ENCODE measurements at places on chromosomes 5 and 9.

- DNase-seq: no peak
Measured at GRCh38 chr9:135785013-135785575, 83.1 kb downstream of the KCNT1 start.

GRCh38 chr9:19554529-19554928, 145.7 kb downstream of the ACER2 start:
- no peak for DNase-seq

GRCh38 chr5:154506049-154506715, 28.2 kb upstream of the HAND1 start:
- no peak for DNase-seq

GRCh38 chr9:82777366-82777765, 285.6 kb downstream of the RASEF start:
- no peak for DNase-seq

DNA sequence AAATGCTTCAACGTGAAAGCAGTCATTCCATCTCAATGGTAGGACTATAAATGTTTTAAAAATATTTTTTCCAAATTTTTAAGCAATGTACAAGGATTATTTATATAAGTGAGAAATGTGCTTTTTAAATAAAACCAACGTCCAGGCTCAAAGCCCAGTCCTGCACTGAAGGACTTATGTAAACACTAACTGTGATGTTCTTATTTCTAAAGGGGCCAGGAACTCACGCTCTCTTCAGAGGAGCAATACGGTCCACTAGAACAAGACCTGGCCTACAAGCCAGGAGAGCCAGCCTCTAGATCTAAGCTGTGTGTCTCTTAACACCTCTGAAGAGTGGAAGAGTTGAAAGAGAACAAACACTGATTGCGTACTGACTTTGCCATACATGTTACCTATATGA, 12.1 kb downstream of the TTLL11 start:
- DNase-seq: no peak

- DNase-seq: no peak
Measured at GRCh38 chr5:81234801-81235200, 1.7 kb downstream of the CKMT2 start.

DNA sequence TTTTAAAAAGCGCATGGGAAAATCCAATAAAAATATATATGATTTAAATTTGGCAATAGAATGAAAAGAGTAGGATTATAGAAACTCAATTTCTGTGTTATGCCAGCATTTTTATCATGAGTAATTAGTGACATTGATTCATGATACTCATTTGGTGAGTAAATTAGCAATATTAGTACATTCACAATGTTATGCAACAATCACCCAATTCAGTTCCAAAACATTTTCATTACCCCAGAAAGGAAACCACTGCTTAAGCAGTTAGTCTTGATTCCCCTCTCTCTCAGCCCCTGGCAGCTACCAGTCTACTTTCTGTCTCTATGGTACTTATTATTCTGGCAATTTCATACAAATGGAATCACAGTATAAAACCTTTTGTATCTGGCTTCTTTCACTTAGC, 27.0 kb downstream of the OSMR start:
- no peak for DNase-seq

DNA sequence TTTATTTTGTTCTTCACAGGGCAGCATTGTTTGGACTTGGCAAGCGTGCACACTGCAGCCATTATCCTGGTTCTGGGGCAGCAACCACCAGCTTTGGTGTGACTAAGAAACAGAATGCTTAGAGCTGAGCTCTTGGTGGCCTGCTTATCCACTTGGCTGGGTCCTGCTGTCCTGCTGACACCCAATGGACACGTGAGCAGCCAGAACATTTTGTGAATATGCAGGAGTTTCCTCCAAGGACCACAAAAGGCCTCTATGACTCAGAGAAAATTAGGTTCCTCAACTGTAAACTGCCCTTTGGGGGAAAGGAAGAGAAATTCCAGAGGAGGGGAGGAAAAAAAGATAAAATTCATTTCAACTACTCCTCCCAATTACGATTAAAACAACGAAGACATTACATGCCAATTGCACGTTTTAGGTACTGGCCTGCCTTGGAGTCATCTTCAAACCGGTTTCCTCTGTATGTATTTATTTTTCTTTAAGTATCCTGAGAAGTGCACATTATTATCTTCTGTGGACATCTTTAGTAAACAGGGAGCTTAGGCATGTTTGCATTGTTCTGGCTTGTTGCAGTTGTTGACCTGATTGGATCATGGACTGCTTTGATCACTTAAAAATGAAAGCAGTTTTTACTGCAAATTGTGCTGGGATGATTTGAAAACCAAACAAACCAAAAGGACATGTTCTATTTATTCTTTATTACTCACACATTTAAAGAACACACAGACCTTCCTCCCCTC, 82.3 kb upstream of the TLE4 start:
- DNase-seq: no peak

- DNase-seq: no peak
Measured at GRCh38 chr5:170849374-170849773, 12.4 kb upstream of the RANBP17 start.

DNA sequence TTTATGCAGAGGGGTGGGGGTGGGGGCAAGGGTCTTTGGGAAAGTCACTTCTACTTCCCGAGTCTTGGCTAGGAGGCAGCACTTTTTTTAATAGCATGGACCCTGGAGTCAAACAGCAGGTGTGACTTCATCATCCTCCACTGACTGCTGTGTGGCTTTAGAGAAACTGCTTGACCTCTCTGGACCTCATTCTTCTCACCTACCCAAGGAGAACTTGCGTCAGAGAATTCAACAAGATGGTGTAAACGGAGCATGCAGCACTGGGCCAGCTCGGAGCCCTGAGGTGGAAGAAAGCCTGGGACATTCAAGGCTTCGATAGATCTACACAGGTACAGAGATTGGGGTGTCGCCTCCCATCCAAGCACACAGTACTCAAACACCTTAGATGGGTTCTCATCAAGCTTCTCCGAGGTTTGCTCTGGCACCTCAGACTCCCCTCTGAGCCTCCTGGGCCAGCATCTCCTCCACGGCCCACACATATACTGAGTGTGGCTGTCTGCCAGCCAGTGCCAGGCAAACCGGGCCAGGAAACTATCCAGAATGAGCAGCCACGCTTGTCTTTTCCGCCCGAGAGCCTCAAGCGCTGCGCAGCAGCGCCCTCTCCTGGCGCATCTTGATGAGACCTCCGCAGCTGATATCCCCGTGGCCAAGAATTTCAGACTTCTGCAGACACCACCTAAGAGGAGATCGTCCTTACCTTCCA, 4.6 kb upstream of the SLC25A48 start:
- DNase-seq: no peak

GRCh38 chr9:5876026-5876425, 14.7 kb upstream of the MLANA start:
- DNase-seq: no peak

DNA sequence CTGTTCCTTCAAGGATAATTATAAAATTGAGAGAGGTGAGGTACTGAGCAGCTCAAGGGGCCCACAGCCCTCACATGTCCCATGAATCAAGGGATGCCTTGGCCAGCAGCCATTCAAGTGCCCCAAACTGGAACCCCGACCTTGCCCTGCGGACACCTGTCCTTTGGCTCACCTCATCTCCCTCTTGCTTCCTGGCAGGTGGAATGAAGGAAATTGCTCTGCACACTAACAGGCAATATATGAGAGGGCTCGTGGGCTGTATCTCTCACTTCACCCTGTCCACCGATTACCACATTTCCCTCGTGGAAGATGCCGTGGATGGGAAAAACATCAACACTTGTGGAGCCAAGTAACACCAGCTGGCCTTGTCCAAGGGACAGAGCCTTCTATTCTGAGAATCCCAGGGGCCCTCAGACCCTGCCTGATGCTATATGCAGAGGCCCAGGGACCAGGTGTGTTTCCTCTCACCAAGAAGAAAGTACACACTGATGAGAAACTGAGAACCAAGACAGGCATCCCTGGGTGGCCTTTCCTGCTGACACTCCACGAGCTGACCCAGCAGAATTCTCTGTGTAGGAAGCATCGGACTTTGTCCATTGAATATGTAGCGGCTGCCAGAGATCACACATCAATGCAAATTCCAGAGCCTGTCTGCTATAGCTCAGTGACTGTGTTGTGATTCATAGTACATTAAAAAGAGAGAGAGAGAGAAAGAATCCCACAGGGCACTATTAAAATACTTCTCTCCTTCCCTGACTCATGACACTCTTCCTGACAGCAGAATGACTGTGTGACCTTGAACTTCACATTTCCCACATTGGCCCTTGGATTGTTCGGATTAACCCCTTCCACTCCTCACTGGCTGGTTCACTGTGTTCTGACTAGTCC, 92.6 kb downstream of the LIFR start:
- DNase-seq: no peak

DNA sequence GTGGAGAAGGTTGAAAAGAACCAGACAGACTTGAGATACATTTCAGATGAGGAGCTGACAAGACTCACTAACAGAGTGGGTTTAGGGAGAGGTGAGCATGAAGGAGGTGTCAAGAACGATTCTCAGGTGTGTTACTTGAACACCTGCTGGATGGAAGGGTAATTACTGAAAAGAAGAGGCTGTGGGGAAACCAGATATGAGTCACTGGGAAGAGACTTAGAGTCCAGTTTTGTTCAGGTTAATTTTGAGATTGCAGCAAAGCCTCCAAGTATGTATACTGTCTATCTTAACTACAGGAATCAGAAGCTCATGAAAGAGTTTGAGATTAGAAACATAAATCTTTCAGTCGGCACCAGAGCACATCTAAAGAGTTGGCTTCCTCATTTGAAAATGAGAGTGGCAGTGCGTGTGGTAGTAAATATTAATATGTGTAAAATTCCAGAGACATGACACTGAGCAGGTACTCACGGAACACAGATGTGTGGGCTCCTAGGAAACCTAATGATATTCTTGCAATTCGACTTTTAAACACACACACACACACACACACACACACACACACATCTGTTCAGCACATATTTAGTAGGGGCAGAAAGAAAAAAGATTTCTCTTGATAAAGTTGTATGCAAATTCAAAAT, 197.1 kb downstream of the CDH18 start:
- DNase-seq: no peak

- no peak for DNase-seq
Measured at GRCh38 chr9:136409557-136410455, 608 bp downstream of the ENTR1 start.

- no peak for DNase-seq
Measured at GRCh38 chr9:13071921-13072320, 207.6 kb downstream of the MPDZ start.

GRCh38 chr5:122264610-122265009, 47.4 kb upstream of the SNCAIP start:
- no peak for DNase-seq

GRCh38 chr9:137764171-137764671, 113.4 kb upstream of the CACNA1B start:
- no peak for DNase-seq

DNA sequence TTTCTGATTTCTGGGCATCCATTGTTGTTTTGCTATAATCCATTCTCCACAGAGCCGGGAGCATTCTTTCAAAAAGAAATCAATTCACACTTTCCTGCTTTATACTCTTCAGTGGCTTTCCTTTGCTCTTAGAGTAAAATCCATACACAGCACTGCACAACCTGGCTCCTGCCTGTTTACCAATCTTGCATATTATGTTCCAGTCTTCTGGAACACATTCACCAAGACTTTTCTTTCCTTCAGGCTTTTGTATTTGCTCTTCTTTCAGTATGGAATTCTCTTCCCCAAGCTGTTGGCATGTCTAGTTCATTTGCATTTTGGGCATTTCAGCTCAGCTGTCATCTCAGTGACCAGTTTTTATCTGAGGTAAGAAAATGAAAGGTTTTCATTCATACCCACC, 6.3 kb downstream of the RFESD start:
- DNase-seq: no peak

- DNase-seq: no peak
Measured at GRCh38 chr9:108860354-108860753, 1.7 kb upstream of the ACTL7A start.

- DNase-seq: no peak
Measured at GRCh38 chr5:139906661-139907060, 111.1 kb downstream of the PSD2 start.

GRCh38 chr5:78717674-78718584, 69.4 kb upstream of the LHFPL2 start:
- no peak for DNase-seq

DNA sequence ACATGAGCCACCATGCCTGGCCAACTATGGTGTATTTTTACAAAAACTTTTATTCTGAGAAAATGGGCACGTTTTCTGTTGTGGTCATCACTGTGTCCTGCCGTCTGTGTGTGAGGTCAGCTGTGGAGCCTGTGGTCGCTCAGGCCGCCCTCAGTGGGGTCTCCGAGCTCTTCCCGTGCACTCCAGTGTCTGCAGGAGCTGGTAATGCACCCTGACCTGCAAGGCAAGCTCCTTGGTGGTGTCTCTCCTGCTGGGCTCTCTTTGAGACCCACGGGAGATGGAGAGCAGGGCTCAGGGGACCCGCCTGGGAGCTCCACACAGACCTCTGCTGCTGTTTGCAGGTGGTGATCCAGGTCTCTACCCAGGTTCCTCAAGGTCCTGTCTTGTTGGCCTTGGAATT, 9.6 kb upstream of the AHRR start:
- DNase-seq: no peak

GRCh38 chr9:134676886-134677285, 35.3 kb downstream of the COL5A1 start:
- no peak for DNase-seq

DNA sequence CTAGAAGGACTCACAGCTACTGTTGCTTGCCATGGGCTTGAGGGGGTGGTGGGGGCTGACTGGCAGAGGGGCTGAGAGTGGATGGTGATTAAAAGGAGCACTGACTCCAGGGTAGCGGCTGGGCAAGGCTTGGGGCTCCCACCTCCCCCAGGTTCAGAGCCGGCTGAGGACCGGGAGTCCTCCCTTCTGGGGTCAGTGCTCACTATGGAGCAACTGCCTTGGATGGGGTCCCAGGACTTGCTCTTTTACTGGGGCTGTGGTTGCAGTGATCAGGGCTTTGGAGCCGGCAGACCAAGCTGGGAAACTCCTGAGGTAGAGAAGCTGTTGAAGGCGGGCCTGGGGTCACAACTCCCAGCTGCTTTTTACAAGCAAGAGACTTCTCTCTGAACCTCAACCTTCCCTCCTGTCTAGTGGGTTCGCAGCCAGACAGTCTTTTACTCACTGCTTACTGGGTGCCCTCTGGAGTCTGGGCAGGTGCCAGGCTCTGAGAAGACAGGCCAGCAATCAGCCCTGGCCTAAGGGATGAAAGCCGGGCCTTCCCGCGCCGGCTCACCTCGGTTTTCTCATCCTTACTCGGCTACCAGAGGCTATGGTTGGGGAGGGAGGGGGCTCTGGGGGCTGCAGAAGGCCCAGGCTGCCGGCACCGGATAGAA, 795 bp upstream of the ASS1 start:
- DNase-seq: no peak

DNA sequence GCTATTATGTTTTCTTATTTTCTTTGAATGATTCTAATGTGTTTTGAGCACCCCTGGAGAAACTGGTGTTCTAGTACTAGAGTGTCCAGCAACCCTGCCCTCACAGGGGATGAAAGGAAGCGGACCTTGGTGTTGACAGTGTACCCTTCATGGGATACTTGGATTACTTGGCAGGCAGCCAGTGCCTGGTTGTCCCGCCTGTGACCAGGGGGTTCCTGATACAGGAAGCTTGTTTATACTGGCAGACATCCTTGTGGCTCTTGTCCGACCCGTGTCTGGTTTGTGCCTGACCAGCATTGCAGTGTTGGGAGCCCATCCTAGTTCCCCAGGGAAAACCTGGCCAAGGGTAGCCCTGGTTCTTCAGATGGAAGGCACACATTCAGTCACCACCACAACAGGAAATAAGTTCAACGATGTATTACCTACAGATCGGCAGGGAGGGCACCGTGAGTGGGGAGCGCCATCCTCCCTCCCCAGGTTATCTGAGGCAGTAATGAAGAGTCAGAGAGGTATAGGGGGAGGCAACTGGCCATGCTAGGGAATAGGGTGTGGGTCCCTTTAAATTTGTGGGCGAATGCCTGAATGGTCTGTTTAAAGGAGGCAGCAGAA, 47.3 kb downstream of the CACNA1B start:
- no peak for DNase-seq
